ENCODE measurements at places on chromosomes 13 and 19.

- peak; percentile 61 for DNase-seq
These were observed 20.6 kb downstream of the BRSK1 start for GRCh38 chr19:55304279-55304978.

DNA sequence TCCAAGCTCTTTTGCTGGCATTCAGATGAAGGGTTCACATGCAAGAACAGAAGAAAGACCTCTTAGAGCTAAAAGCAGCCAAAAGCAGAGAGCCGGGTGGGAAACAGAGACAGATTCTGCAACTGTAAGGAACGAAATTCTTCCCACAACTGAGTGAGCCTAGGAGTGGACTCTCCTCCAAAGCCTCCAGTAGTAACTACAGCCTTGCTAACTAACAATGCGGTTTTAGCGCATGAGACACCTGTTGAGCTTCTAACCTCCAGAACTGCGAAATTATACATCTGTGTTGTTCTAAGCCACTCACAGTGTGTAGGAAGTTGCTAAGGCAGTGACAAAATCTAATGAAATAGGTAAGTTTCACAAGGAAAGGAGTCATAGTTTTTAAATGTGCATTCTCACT, 98.1 kb upstream of the SLITRK1 start:
- DNase-seq = no peak

DNA sequence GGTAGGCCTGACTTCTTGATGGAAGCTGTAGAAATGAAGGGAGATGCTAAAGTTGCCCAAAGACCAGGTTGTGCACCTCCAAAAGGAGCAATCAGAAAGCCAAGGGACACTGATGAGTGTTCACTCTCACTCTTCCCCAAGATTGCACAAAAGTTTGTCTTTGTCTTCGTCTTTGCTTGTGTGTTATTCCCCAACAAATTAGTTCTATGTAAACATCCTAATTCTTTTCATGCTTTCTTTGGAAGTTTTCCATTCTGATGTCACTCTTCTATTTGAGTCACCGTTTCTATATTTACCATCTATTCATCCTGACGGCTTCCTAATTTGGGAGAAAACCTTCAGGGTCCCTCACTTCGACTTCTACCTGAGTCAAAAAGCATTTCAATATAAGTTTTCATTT, 3.7 kb upstream of the TMEM272 start:
- peak; percentile 20 for DNase-seq

DNA sequence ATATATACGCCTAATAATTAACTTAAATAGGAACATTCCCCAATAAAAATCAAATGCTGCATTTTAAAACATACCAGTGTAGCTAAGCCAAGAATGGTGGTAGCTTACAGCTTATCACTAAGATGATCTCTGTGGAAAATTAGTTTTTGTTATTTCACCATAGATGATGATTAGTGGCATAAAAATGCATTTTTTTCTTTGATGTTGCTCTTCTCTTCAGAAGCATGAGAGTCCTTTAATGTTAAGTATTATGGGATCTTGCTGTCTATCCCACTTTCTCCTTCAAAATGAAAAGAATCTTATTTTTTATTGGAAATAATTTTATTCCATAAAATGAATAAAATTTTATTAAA, 731.0 kb downstream of the SLITRK1 start:
- DNase-seq = no peak

DNA sequence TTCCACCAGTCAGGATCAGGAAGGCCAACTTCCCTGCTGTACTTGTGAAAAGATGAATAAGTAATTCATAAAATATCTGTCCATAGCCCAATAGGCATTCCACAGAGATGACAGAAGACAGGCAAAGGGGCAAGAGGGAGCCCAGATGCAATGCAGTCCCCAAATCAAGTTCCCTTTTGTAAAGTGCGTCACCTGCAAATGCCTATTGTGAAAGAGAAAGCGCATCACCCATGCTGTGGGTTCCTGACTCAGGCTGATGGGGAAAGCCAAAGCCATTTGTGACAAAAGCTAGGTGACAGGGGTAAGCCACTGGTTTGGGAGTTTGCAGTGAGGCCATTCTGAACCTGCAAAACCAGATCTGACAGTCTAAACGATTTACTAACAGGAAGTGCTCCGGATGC, 157.5 kb upstream of the ZNF536 start:
- no peak for DNase-seq

GRCh38 chr13:101868585-101869469, 416.4 kb downstream of the ITGBL1 start:
- no peak for DNase-seq

DNA sequence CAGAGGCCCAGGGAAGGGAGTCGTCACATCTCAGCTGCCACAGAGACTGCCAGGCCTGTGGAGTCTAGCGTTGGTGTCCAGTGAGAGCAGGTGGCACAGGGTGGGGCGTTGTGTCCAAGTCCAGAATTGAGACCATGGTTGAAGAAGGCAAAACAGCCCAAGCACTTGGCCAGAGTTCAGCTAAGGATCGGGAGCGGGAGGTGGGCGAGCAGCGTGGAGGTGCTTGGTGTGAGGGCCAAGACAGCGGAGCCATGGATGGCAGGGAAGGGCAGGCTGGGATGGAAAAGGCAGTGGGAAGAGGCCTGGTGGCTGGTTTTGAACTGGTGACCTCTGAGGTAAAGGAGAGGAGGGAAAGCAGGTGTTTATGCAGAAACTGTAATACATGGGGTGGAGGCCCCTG, 8.0 kb downstream of the IGFLR1 start:
- no peak for DNase-seq

- DNase-seq = no peak
These were observed 6.8 kb downstream of the LILRA1 start for GRCh38 chr19:54600212-54600611.

DNA sequence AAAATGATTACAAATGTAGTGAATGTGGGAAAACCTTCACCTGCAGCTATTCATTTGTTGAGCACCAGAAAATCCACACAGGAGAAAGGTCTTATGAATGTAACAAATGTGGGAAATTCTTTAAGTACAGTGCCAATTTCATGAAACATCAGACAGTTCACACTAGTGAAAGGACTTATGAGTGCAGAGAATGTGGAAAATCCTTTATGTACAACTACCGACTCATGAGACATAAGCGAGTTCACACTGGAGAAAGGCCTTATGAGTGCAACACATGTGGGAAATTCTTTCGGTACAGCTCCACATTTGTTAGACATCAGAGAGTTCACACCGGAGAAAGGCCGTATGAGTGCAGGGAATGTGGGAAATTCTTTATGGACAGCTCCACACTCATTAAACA, 9.2 kb downstream of the ZNF548 start:
- DNase-seq = no peak

GRCh38 chr13:106597749-106598395, 29.9 kb upstream of the ARGLU1 start:
- DNase-seq = no peak

DNA sequence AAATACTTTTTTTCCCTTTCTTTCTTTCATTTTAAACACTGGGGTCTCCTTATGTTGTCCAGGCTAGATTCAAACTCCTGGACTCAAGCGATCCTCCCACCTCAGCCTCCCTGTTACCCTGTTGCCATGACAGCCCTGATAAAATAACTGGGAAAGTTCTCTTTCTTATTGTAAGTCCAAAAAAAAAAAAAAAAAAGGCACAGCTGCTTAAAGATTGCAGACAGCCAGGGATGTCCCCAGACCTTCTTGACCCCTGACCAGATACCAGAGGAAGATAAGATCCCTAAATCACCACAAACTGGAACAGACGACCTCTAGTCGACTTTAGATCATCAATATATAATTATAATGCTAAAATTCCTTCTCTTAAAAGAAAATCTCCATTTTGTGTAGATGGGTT, 1.1 kb upstream of the MVB12A start:
- no peak for DNase-seq

DNA sequence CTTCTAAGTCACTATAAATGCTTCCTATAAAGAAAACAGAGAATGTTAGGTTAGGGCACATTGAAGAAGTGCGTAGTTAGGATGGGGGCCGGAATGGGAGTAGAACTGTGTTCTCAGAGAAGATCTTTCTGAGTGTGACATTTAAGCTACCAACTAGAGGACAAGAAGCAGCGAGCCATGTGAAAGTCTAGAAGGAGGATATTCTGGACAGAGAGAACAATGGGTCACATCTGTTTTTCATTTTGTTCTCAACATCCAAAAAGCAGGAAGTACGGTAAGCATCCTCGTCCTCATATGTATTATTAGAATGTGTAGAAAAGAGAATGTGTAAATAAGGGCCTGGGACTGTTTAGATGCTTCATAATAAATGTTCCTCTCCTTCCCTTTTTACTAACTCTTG, 44.5 kb upstream of the PARP4 start:
- DNase-seq = no peak

DNA sequence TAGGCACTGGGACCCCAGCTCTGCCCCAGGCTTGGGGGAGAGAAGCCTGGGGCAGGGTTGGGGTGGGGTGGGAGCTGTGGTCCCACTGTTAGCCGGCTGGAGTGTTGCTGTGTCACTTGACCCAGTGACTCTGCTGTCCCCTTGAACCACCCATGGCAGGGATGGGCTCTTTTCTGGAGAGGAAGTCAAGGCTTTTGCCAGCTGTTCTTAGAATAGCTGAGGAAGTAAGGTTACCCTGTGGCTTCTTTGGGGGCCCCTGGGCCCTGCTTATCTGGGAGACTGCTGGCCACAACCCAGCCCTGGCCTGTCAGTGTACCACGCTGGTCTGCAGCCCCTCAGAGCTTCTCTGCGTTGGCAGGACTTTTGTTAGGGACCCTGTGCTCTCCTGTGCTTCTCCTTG, 9.1 kb downstream of the PNPLA6 start:
- DNase-seq = no peak

DNA sequence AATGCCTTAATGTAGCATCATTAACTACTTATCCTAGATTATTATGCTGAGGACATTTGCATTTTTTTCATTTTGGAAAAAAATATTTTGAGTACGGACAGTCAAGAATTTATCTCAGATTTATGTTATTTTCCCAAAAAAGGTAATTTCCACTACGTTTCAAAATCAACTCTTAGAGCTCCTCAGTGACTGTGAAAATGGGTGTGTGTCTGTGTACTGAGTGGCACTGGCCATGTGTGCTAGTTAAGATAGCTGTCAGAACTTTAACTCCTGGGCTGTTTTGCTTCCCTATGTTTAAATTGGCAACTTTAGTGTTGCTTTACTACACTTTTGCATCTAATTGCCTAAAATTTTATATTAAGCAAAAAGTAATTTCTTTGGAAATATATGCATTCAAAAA, 927.4 kb downstream of the EFNB2 start:
- DNase-seq = no peak

DNA sequence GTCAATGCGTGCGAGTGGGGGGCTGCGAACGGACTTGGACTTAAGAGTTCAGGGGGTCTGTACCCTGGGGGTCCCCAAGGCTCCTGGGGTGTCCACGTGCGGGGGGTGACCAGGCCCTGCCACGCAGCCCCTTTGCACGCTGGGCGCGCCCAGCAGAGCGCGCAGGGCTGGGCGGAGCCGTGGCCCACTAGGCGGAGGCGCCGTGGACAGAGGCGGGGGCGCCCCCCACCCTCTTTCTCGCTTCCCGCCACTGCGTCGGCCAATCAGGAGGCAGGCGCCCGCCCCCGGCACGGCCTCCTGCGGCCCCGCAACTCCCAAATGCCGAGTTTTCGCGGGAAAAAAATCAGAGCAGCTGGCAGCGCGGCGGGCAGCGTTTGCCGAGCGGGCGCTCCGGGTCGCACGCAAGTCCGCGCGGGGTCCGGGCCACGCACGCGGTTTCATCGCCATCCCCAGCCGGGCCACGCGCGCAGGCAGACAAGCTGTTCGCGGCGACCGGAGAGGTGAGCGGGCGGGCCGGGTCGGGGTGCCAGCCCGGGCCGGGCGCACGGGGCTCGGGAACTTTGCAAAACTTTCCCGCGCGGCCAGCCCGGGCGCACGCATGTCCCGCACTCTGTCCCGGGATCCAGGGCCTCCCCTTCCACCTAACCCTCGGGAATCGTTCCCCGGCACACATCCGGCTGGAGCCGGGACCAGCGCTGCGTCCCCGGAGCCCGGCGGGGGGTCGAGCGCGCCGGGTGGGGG, at the start of gene UHRF1:
UHRF1 (plus strand) TSS at position 346 of the 741 bp plus-strand sequence. CDS start 1,385 bp downstream, outside the sequence.
- peak; percentile 44 for DNase-seq

DNA sequence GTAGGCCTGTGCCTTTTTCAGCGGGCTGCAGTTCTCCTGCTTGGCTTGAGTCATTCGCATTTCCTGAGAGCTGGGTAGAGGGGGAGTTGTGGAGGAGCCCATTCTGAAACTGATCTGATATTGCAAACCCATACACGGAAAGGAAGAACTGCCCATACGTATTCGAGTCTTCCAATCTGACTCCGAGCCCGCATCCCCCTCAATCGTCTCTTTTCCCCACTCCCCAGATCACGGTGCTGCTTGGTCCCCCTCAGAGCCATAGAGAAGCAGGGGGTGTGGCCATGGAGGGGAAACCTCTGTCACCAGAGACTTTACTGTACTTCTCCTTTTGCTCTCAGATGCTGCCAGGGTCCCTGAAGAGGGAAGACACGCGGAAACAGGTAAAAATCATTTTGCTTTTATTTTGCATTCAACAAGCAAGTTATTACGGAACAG, at the start of gene CD22:
CD22 (plus strand) TSS at position 337 of the 435 bp plus-strand sequence. CDS start 2,854 bp downstream, outside the sequence.
- no peak for DNase-seq

GRCh38 chr13:24063281-24063877, 97.1 kb upstream of the SPATA13 start:
- DNase-seq = no peak

- no peak for DNase-seq
These were observed 11.8 kb upstream of the RCBTB1 start for GRCh38 chr13:49597043-49597641.

DNA sequence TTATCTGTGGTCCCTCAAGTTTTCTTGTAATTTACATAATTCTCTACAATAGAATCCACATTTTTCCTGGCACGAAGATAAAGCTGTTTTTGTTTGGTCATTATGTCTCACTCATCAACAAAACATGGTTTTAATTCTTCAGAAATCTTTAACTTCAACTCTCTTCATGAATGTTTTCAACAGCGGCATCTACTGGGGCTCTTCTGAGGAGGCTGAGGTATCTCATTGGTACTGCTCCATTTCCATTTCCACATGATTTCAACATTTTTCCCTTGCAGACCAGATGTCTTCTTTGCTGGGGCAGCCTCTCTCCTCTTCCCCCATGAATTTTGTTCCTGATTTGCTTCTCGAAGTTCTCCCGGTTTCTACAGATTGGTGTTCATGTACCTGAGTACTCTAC, 5.8 kb upstream of the KBTBD7 start:
- DNase-seq = no peak

DNA sequence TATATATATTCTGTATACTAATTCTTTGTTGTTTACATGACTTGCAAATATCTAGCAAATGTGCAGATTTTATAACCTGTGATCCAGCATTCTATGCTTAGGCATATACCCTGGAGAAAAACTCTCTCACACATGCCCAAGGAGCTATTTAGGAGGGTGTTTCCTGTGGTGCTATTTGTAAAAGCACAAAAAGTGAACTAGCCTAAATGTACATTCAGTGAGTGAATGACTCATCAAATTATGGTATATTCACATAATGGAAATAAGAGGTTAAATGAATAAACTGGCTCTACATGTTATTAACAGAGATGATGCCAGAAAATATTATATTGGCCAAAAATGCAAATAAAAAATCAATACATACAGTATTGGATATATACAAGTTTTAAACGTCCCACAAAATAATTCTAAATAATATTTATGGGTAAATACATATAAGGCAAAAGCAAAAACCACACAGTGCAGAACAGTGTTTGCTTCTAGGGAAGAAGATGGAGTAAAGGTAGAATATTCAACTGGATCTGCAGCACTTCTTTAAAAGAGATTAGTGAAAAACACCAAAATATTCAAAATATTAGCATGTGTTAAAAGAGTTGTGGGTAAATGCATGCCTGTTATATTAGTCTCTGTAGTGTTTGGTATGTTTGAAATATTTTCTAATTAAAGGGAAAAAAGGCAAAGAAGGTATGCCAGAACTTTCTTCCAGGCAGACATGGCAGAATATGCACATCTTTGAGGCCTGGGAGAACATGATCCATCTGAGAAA, 344.7 kb downstream of the KLF5 start:
- DNase-seq = no peak

Measured in COLO829 (cell line).